Stimulated activated CD4-positive, alpha-beta T cell treated with anti-CD3 and anti-CD28 coated beads, Interleukin-12 subunit alpha, Interleukin-12 subunit beta, amount 100 ng/mL, for 4 hours (primary cell): ENCODE measurements at places on chromosomes 5 and 9.

- no peak for DNase-seq
Measured at GRCh38 chr5:56817263-56818014, 2.1 kb downstream of the MAP3K1 start.

GRCh38 chr9:94528886-94529285 lies 26.0 kb upstream of the PCAT7 start:
- DNase-seq = no peak

DNA sequence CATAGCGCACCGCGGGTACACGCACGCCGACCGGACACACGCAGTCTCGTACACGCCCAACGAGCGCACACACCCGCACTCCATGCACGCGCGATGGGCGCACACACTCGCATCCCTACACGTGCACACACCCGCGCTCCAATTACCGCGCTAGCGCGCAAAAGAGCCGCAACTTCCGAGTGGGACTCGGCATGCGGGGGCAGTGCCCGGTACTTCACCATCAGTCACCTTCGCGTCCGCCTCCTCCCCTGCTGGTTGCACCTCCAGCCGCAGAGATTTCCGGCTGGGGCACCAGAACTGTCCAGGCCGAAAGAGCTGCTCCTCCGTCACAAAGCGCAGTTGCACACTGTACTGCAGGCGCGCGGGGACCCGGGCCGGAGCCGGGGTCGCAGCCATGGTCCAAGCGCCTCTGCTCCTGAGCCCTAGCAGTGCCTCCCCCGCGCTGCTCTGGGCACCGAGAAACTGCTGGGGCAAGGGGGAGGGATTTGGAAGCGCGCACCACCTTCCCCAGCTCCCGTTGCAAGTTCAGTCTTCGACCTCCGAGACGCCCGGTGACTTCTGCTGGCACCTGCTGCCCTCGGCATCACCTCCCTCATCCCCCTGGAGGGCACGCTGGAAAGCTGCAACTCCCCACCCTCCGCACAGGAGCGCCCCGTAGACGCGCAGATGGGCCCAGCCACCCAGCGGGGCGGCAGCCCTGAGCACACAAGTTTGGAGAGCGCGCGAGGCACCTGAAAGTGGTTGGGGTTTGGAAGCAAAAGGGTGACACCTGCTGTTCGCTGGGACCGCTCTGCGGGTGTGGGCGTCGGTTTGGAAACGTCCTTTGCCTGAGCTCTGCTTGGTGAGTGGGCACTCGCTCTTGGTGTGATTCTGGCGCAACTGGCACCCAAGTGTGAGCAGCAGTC lies 337.4 kb upstream of the PUM3 start:
- peak; percentile 9 for DNase-seq

GRCh38 chr5:104062621-104063377 lies 500.2 kb upstream of the NUDT12 start:
- DNase-seq = no peak

DNA sequence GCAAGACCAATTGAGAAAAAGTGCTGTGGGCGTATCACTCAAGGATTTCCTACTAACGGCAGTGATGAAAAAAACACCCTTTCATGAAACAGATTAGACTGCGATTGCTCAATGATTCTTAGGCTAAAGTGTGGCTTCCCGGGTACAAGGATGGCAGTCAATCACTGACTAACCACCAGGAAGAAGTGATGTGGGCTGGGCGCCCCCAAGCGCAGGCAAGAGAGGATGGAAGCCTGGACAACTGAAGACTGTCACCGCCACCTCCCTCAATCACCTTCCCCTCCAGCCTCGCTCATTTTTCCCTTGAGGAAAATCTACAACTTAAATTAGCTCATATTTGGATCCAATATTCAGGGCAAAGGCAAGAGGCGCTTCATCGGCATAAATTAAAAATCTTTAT lies 707.2 kb downstream of the MTRR start:
- no peak for DNase-seq

DNA sequence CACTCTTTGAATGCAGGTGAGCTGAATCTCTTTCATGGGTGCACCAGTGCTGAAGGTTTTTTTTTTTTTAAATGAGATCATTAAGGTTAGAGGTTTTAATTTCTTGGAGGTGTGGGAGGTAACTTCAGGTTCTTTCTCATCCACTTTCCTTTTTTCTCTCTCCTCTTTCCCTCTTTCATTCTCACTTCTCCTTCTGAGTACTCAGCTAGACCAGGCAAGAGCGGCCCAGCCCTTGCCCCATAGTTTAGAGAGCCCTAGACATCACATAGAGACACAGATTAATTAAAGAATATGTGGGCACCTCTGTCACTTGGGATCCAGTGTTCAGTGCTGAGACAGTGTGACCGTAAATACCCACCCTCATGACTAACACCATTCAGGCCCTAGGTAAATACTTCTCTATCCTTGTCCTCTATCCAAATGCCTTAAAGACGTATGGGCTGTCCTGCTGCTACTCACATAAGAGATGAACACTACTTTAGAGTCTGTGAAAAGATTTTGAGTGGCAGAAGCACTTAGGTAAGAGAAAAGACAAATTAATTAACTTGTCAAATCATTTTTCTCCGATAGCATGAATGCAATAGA lies 174.1 kb downstream of the TLE4 start:
- DNase-seq = no peak

GRCh38 chr9:17117372-17117771 lies 17.5 kb upstream of the CNTLN start:
- no peak for DNase-seq

DNA sequence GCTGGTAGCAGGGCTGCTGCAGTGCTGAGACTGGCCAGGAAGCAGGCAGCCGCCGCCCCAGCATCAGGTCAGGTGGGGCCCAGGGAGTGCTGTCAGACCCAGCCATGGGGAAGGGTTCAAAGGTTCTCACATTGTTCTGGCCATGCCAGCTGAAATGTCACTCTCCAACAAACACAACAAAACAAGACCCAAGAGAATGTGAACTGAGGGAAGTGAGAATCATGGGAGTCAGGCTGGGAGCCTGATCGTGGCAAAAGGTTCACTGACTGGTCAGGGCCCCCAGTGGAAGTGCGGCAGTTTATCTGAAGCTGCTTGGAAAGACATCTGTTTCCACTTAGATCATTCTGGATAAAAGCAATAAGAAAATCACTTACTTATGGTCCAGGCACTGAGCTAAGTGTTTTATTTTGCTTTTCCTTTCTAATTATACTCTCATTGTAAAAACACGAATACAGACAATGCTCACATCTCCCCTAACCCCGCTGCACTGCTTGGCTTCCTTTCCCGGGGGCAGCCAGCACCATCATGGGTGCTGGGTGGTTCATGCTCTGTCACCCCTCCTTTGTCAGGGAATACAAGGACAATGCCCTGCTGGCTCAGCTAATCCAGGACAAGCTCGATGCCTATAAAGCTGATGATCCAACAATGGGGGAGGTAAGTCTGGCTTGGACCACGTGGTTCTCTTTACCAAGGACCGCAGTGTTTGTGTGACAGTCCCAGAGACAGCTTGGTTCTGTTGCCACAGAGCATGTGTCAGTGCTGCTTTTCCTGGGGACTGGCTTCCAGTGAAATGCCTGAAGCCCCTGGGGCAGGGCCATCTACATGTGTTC lies 41.9 kb upstream of the CFAP157 start:
- DNase-seq = no peak

- no peak for DNase-seq
Measured at GRCh38 chr9:98532147-98532546, 176.6 kb downstream of the GABBR2 start.

DNA sequence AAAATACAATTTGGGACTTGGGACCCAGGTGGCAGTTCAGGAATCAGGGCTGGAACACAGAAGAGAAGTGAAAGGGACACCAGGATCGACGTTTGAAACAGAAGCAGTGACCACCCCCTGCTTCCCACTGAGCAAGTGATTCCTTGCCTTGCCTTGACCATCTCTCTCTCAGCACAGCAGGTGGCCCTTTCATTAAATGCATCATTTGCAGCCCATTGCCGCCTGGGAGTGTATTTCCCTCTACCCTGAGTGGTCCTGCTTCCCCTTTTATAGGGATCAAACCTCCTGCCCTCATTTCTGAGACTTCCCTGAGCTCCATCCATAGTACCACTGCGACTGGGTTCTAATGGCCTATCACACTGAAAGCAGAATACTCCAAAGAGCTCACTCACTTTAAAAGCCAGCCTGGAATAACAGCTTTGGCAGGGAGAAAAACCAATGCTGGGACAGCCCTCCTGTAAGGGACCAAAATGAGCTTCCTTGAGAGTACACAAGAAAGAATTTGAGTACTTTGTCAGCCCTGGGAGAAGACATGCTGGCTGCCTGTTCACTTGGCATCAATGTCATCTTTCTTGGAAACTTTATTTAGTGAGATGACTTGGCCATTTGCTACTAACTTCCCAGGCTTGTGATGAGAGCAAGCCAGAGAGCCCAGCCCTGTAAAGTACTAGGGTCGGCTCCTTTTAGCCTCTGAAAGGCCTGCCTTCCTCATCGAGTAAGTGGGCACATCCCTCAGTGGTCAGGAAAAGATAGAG lies 149.7 kb downstream of the SLIT3 start:
- DNase-seq = no peak

DNA sequence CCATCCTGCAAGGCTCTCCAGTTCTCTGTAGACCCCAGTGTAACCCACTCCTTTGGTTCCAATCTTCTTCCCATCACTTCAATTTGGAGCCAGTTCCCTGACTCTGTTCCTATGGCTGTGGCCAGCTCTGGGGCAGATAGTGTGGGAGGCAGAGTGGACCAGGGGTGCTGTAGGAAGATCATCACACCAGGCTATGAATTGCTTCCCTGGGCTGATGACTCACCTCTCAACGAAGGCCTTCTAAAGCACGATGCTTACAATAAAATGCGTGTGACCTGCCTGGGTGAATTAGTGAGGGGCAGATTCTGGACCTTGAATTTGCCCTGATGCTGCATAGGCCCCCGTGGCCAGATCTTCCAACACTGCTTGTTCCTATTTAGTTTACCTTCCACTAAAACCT lies 289.7 kb downstream of the FBXL7 start:
- no peak for DNase-seq

DNA sequence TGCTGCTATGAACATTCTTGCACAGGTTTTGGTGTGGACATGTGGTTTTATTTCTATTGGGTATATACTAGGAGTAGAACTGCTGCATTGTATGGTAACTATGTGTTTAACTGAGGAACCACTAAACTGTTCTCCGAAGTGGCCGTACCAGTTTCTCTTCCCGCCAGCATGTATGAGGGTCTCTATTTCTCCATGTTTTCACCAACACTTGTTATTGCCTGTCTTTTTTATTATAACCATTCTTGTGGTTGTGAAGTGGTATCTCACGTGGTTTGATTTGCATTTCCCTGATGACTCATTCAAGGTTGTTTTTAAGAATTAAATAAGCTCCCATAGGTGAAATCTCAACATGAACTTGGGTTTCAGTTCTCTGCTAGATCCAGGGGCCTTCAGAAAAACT lies 19.4 kb downstream of the PDE8B start:
- DNase-seq = no peak

DNA sequence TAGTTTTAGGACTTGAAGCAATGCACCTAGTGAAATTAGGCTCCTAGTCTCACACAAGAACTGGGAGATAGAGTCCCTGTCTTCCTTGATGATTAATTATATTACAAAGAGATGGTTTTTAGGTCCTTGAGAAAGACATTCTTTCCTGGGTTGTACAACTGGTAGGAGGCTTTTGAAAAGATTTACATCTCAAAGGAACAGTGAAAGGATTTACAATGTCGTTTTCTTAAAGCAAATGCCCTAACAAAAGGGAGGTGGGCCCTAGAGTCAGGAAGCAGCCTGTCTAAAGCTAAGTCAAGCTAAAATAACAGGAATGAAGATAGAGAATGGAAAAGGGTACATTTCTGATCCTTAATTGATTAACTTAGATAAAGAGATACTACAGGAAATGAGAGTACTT lies 102.2 kb upstream of the IL7R start:
- DNase-seq = no peak

GRCh38 chr5:95712347-95712958 lies 18.7 kb upstream of the RHOBTB3 start:
- peak; percentile 16 for DNase-seq
